ENCODE measurements at places on chromosomes 6 and 20.
A peak's percentile ranks its signal among the peaks of the same experiment; 100 is the strongest.

- no peak for DNase-seq
Measured at GRCh38 chr6:161458201-161458951, 184.5 kb upstream of the AGPAT4 start.

DNA sequence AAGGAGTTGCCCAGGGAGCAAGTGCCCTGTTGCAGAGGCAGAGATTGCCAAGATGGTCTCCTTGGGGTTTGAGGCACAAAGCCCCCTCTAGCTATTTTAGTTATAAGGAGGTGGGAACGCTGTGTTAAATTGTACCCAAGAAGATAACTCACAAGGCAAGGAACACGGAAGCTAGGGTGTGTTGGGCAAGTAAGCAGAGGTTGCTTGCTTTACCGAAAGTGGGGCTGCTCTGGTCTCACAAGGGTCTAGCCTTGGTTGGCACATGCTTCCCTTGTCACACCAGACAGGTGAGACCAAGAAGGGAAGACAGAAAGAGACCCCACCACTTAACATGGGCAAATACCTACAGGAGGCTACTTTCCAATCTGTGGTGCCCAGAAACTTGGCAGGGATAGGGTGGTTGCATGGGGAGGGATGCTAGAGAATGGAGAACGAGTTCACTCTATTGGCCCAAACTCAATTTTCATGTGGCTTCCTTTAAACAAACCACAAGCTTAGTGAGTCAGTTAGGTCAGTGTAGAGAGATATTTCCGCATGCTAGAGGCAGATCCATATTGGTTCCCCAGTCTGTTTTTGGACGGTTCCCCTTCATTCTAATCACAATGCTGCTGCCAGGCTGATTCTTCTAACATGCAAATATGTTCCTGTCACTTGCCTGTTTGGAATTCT is 42.4 kb downstream of the PLAGL1 start:
- peak; percentile 42 for DNase-seq

- no peak for DNase-seq
Measured at GRCh38 chr6:11952316-11952715, 59.8 kb upstream of the HIVEP1 start.

GRCh38 chr6:99490608-99491007 is 24.6 kb downstream of the USP45 start:
- DNase-seq, result no peak

GRCh38 chr6:81865712-81866111 is 113.2 kb upstream of the TENT5A start:
- peak; percentile 78 for DNase-seq

GRCh38 chr6:147067184-147067583 is 137.0 kb upstream of the STXBP5 start:
- no peak for DNase-seq

GRCh38 chr20:42703744-42704143 is 486.0 kb downstream of the PTPRT start:
- DNase-seq, result no peak
